Stimulated activated CD8-positive, alpha-beta memory T cell treated with anti-CD3 and anti-CD28 coated beads, Interleukin-2, amount 100 ng/mL, for 48 hours (primary cell): ENCODE measurements at places on chromosomes 11 and 22.

GRCh38 chr22:37232140-37232998 lies 11.7 kb downstream of the RAC2 start:
- no peak for DNase-seq

- DNase-seq: no peak
Observed at GRCh38 chr11:55914482-55914881, at the start of gene OR5W2. Gene OR5W2, minus strand, starts transcription at chr11:55914582. Its CDS starts 0 bp downstream, at chr11:55914582.

DNA sequence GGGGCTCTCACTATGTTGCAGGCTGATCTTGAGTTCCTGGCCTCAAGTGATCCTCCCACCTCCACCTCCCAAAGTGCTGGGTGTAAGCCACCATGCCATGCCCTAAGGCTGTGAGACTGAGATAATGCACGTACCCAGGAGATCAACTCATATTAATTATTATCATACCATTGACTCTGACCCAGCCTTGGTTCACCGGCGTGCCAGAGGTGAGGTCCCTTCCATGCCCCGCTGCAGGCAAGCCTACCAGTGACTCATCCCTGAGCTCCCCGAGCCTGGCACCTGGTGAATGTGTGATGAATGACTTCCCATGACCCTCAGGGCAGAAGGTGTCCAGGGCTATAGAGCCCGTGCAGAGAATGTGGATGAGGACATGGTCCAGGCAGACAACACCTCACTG lies 12.1 kb downstream of the GAL3ST1 start:
- DNase-seq: no peak

DNA sequence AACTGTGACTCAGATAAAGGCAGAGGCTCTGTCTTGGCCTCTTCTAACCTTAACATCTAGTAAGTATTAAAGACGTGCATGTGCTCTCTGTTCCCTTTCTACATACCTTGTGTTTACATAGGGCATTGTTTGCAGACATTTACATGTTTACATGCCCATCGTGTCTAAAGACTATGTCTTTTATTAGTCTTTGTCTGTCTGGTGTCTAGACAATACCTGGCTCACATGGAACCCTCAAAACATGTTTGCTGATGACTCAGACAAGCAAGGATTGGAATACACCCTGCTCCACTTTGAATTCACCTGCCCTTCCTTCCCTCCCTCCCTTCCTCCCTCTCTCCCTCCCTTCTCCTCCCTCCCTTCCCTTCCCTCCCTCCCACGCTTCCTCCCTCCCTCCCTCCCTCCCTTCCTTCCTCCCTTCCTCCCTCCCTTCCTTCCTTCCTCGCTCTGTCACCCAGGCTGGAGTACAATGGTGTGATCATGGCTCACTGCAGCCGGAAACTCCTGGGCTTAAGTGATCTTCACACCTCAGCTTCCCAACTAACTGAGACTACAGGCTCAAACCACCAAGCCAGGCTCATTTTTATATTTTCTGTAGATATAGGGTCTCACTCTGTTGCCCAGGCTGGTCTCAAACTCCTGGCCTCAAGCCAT lies 23.7 kb upstream of the SORL1-AS1 start:
- DNase-seq: no peak

- no peak for DNase-seq
Observed at GRCh38 chr11:122334546-122335339, 218.7 kb upstream of the BLID start.

DNA sequence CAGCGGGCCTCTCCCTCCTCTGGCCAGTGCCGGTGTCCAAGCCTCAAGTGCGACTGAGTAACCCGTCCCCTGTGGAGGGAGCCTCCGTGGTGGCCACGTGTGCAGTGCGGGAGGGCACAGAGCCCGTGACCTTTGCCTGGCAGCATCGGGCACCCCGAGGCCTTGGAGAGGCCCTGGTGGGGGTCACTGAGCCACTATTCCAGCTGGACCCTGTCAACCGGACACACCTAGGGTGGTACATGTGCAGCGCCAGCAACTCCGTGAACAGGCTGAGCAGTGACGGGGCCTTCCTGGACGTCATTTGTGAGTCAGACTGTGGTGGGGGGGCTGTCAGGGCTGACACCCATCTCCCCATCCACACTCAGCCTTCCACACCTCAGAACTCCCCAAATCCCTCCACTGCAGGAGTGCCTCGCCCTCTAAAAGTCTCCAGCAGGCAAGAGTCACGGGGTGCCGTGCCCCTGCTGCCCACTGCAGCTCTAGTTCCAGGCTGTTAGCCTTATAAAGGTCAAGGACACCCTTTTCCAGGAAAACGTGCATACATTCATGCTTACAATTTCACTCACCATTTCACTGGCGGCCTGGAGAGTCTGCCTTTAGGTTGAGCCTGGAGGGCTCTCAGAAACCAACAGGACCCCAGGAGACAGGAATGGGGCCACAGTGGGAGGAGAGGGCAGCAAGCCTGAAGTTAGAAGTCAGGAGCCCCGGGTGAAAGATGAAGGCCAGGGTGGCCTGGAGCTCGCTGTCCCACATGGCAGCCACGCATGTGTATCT lies 2.6 kb downstream of the VSIG10L2 start:
- DNase-seq: no peak

- DNase-seq: no peak
Observed at GRCh38 chr22:38540701-38541100, 29.3 kb downstream of the DMC1 start.

DNA sequence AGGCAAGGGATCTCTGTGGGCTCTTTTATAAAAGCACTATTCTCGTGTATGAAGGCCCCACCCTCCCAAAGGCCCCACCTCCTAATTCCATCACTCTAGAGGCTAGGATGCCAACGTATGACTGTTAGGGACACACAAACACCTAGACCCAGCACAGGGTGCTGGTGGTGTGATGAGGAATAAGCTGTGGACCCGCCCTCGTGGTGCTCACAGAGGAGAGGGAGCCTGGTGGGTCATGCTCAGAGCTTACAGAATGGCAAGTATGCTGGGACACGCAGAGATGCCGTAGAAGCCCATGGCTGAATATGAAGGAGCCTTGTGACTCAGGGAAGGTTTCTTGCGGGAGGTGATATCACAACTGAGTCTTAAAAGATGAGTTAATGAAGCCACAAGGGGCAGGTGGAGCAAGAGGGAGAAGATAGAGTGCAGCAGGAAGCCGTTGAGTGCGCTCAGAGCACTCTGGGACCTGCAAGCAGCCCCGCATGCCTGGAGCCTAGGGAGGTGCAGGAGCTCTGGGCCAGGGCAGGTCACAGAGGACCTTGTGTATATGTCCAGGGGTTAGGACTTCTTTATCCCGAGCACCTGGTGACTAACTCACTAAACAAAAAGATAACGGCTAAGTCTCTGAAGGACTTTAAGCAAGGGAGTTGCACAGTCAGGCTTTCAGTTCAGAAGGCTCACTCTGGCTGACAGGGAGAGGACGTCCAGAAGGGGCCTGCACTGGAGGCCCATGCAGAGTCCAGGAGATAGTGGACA lies 160.9 kb downstream of the TRIM29 start:
- DNase-seq: no peak

DNA sequence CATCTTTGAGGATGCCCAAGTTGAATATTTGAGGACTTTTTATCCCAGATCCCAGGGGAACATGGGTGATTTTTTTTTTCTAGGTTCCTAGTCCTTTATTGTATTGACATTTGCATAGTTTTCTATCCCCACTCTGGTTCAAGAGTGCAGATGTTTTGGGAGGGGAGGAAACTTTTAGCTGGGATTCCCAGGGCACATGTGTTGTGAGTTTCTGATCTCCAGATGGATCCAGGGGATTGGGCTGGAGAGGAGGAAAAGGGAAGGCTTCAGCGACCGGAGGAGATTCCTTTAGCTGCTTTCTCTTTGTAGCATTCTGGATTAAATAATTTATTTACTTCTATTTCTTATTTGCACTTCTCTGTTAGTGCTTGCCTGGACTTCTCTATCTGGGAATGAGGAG lies 14.7 kb upstream of the SORL1-AS1 start:
- no peak for DNase-seq

DNA sequence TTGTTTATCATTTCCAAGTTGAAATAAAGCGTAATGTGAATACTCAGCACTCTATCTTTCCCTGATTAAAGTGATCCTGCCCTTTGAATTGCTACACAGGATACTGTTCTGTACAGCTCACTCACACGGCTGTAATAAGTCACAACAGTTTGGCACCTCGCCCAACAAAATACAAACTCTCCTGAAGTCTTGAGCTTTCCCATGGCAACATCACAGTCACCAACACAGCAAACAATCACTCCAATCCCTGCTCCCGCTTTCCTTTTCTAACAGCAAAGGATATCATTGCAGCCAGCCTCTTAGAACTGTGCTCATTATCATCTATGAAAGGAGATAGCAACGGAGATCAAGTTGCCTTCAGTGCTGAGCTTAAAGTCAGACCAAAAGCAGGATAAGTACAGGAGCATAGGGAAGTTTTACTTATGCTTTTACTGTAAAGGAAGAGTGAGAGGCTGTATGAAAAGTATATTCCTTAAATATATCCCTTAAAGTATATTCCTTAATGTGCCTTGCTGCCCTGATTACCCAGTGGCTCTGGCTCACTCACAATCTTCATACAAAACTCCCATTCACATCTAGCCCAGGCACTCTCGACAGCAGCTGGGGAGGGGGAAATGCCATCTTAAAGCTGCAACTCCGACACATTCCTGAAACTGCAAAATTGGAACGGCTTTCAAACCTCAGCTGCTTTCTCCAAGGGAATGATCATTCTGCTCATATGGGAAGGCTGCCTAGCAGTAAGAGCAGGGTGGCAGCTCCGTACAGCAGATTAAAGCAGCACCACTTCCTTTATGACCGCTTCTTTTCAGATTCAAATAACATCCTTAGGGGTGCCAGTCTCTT lies 35.8 kb downstream of the MAML2 start:
- DNase-seq: no peak

GRCh38 chr11:115324581-115325432 lies 179.4 kb downstream of the CADM1 start:
- DNase-seq: no peak

- DNase-seq: no peak
Observed at GRCh38 chr22:28969401-28970168, 86.2 kb downstream of the ZNRF3 start.

GRCh38 chr11:44621784-44622183 lies 56.3 kb downstream of the CD82 start:
- DNase-seq: no peak

GRCh38 chr22:19275513-19275912 lies 16.0 kb downstream of the CLTCL1 start:
- DNase-seq: no peak

DNA sequence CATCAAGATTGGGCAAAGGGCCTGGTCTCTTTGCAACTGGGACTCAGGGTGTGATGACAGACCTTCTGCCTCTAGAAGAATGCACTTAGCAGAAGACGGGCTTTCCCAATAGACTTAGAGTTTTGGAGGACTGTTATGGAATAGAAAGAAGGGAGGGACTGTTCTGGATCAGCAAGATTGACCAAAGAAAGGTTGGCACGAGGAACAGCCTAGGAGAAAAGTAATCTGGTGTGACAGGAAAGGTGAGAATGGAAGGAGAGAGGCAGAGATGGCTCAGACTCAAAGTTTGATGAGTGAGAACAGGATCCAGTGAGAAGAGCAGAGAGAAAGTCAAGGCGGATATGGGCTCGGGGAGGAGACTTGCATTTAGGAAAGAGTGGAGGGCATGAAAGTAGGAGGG lies 23.0 kb upstream of the TMEM45B start:
- DNase-seq: no peak

DNA sequence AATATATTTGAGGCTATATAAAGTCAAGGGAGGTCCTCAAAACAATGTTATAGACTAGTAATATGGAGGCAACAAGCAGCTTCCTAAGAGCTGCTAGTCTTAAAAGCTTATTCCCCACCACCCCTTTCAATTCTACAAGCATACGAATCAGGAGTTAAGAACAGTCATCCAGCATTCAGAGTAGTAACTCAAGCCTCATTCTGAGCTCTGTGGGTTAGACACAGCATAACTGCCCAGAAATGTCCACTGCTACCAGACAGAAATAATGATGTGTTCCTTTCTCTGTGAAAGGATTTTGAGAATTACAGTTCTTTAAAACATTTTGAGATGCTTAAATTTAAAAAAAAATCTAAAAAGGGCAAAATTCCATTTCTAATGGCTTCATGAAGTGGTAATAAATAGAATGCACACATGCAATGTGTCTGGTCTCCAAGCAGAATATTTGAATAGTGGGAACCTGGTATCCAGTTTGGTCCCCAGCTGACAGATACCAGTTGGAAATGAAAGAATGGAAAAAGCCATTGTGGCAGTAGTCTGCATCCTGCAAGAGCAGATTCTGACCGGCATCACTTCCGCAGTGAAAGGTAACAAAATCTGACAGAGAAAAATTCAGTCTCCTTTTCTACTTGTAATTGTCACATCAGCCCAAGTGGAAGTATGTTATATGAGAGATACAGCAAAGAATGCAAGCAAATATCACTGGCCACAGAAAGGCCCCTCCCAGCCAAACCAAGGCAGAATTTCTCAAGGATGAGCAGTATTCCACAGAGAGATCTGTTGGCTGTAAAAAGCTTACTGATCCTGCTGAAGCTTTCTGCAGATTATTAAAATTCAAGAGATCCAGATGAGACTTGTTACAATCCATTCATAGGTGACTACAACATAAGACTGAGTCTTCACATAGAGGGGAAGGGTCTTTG lies 310.8 kb upstream of the PITPNB start:
- no peak for DNase-seq

GRCh38 chr11:118610773-118611432 lies 3.5 kb downstream of the PHLDB1 start:
- peak; percentile 85 for DNase-seq

- no peak for DNase-seq
Observed at GRCh38 chr11:19701421-19701820, 11.2 kb upstream of the NAV2 start.
